ENCODE measurements at places on chromosomes 5 and 9.

DNA sequence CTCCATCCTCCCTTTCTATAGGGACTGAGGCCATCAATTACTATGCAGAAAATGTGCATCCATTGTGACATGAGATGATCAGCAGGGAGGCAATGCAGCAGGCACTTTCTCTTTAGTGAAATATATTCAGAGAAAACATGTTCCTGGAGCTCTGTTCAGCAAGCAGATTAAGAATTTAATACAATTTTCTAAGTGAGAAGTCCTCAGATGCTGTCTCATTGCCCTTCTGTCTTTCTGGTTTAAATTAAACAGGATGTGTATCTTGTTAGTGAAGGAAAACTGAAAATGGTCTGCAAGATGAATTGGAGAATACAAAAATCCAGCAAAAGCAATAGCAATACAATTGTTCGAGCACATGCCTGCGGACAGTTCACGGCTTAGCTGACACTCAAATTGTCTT lies 445.8 kb upstream of the RIOK2 start:
- DNase-seq, result no peak

DNA sequence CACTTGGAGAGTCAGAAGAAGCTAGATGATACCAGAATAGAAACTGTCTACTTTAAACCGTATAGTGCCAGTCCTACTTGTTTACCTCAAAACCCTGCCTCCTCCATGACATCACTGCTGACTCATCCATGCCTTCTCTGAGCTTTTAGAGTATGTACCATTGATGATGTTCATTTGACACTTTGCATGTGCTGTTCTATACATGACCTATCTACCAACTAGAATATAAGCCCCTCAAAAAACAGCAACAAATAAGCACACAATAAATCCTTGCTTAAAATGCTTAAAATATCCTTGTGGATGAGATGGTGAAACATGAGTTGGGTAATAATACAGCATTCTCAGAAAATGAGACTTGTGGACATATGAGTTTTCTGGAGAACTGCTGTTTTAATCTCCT lies 2.6 kb downstream of the CTNNAL1 start:
- DNase-seq, result peak; percentile 83

DNA sequence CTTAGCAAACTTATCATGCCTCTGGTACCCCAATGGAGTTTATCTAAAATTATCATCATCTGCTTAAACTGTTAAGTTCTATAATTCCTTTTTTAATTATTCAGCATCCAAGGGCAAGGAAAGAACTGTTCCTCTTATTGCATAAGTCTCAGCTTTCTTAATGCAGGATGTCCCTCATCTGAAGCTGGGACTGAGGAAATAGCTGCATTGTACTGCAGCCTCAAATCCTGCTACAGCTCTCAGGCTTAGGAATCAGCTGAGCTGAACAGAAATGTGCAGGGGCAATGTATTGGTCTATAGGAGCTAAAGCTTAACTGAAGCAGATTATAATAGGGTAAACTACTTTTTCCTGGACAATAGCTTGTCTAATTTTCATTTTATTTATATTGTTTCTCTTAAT lies 48.0 kb downstream of the HAPLN1 start:
- peak; percentile 12 for DNase-seq

GRCh38 chr9:112333639-112334431 lies 416 bp upstream of the PTBP3 start:
- DNase-seq, result peak; percentile 96

DNA sequence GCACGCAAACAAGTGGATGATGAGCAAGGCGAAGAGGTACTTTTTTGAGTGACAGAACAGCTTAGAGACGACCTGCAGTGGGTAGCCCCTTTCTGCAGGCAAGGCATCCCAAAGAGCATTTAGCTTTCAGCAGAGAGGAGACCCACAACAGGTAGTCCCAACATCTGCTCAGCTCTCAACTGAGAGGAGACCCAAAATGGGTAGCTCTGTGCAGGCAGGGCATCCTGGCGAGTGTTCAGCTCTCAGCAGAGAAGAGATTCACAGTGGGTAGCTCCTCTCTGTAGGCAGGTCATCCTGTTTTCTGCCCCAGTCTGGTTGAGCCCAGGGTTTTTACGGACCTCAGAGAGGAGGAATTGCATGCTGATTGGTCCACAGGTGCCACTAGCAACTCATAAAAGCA lies 2396.1 kb upstream of the C9orf72 start:
- no peak for DNase-seq

DNA sequence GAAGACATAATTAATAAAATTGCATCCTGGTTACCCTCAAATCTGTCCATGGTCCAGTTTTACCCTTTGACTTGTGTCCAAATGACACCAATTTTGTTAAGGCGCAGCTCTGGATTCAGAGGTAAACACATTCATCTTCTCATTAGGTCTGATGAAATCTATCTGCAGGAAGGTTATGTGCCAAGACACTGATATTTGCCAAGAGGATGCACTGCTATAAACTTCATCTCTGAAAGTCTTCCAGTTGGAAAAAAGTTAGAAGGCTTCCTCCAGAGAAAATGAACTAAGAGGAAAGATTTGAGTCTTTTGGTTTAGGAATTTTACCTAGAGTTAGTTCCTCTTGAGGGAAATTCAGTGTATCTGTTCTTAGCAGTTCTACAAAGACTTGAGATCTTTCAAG lies 717.8 kb downstream of the DTWD2 start:
- no peak for DNase-seq

DNA sequence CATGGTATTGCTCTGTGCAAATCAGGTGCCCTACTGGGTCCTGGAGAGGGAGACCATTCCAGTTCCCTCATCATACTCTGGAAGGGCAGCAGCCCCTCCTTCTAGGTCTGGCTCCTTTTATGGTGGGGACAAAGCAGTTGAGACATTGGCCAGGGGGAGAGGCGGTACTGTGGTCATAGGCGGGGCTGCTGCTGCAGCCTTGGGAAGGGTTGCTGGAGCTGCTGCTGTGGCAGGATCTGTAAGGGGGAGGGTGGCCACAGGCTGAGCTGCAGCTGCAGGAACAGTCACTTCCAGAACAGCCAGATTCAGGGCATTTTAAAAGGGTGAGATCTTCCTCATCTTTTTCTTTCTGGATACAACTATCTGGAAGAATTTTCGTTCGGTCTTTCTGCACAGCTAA lies 233.0 kb upstream of the SGCD start:
- no peak for DNase-seq

- peak; percentile 99 for DNase-seq
Measured at GRCh38 chr5:120139039-120139438, 325.1 kb upstream of the PRR16 start.

DNA sequence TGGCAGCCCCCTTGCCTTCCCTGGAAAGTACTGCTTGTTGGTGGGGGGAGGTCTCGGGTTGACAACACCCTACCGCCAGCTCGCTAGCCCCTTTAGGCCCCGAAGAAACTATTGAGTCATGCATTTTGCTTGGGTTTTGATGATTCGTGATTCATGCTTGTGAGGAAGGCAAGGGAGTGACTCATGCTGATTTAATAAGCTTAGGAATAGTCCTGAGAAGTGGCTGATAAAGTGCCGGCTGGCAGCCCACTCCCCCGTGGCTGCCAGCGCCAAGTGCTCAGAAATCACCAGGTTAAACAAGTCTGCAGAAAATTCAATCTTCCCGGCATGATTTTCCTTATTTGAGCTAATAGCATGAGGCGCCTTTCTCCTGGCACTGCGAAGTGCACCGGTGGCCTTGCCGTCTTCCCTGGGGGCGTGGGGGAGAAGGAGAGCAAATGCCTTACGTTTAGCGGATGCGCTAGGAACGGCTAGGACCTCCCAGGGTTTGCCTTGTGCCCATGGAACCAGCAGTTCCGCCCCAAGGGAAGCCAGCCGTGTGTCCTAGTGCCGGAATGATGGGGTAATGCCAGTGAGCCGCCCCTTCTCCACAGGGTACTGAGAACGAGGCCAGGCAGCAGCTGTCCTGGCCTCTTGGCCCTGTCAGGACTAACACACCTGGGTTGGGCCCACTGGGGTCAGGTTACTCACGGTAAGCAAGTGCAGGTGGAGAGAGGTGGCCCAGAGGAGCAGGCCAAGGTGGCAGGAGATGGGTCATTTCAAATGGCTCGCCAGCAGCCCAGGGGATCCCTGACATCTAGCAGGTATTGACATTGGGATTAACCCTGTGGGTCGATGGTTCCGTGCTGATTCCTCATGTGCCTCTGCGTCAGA lies 151.9 kb downstream of the MACROH2A1 start:
- peak; percentile 89 for DNase-seq

DNA sequence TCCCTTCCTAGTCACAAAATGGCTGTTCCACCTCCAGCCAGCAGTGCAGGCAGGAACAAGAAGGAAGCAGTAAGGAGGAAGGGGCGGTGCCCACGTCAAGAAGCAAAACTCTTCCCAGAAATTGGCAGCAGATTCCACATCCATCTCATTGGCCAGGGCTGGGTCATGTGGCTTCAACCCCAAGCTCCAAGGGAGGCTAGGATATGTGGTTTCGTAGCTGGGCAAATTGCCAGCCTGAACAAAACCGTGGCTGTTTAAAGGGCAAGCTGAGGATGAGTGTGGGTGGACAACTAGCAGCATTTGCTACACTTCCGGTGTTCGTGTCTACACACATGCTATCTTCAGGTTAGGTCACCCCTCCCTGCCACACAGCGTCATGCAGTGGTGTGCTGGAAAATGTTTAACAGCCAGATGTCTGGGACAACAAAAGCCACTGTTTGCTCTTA lies 92.1 kb upstream of the MAP1B start:
- DNase-seq, result peak; percentile 99

- no peak for DNase-seq
Measured at GRCh38 chr5:138024117-138024516, 8.8 kb downstream of the FAM13B start.

- DNase-seq, result no peak
Measured at GRCh38 chr9:105362470-105362869, 85.4 kb upstream of the FSD1L start.

DNA sequence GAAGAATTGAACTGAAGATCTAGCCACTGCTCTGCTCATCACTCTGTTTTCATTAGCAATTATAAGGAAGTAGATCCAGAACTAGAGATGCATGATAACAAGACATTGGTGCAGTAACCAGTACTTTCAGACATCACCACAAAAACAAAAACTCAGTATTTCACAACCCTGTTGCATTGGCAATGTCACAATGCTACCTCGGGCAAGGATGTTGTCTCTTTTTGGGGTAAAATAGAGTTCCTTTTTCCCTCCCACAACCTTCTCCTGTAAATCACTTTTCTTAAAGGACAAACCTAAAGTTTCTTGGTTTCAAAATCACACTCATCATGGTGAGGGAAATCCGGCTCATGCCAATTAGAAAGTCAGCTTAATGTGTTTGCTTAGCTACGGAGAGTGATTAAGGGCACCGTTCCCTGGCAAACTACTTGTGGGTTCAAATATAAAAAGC lies 420.1 kb upstream of the MEF2C start:
- DNase-seq, result no peak

GRCh38 chr5:134436523-134437339 lies 25.1 kb upstream of the CDKN2AIPNL start:
- peak; percentile 76 for DNase-seq

DNA sequence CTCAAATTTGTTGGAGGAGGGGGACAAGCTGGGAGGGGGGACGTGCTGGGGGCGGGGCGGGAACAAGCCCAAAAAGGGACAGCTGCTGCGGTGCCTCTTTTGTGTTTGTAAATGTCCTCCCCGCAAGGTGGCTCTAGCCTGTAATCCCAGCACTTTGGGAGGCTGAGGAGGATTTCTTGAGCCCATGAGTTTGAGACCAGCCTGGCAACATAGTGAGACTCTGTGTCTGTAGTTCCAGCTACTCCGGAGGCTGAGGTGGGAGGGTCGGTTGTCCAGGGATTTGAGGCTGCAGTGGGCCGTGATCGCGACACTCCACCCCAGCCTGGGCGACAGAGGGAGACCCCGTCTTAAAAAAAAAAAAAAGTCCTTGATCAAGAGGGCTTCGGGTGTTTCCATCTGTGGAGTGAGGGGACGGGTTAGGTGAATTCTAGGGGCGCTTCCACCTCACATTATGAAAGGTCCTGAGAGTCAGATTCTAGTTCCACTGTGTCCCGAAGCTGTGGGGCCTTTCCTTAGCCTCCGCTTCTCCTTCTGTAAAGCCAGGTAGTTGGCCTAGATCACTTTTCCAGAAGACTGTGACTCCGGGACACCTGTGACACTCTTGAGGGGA lies 779 bp upstream of the CTNNA1 start:
- peak; percentile 43 for DNase-seq

DNA sequence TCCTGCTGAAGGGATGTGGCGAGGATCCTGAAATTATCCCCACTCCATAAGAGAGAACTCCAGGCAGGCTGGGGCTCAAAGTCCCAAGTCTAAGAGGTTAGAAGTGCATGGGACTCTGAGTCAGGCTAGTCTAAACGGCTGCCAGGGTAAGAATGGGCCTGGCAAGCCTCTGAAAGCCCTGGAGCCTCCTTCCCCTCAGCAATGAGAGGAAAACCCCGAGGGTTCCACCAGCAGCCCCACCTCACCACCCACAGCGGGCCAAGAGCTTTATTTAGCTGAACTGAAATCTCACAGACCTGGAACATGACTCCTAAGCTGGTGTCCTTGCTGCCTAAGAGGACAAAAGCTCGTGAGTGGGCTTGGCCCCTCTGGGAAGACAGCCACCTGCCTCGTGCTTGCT lies 135.5 kb downstream of the SEC61B start:
- no peak for DNase-seq

GRCh38 chr5:82466986-82467561 lies 188.9 kb upstream of the RPS23 start:
- DNase-seq, result peak; percentile 55

DNA sequence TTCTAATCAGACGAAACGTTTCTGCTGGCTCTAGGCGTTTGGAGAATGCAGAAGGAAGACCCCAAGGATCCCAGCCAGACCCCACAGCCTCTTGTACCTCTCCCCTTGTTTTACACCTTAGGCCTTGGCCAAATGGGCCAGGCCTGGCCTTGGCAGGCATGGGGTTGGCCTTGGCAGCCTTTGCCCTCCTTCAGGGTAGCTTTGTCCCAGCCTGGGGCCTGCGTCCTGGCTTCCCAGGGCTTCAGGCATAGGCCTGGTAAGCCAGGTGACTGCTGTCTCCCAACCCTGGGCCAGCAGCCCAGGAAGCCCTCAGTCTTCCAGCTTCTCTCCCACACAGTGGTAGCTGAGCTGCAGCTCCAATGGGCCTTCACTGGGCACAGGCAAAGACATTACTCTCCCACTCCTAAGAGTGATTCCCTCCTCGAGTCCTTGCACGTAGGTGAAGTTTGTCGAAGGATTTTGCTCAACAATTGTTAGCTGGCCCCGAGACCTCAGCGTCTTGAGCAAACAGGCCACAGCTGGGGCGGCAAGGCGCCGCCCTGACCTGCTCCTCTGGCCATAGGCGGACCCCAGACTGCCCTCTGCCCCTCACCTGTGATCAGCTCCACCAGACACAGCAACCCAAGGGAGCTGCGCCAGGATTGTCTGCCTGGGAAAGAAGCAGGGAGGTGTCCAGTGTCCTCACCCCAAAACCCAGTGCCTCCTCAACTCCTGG lies 1.1 kb upstream of the PITX1 start:
- no peak for DNase-seq
